ENCODE measurements at places on chromosomes 2 and 18. TPM values are rescaled to one million over a fixed set of nuclear protein-coding genes. Genes with fewer than 3 reads are reported as not detected.
A peak's percentile ranks its signal among the peaks of the same experiment; 100 is the strongest.

Gene PROKR1
- total RNA-seq, result not detected

Gene MC2R
- total RNA-seq, result not detected

Gene ERMN
- total RNA-seq, result not detected

DNA sequence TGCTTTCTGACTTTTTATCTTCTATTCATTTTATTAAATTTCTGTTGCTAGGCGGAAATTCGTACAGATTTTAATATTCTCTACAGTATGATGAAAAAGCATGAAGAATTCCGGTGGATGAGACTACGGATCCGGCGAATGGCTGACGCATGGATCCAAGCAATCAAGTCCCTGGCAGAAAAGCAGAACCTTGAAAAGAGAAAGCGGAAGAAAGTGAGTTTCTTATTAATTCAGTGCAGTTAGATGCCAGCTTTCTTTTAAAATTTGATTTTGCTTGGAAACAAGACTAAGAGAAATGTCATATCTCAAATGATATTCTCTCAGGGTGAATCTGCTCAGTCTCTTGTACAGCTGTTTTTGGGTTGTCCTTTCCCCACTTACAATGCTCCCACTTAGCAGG is 84.3 kb downstream of the MGAT5 start:
- no peak for DNase-seq

DNA sequence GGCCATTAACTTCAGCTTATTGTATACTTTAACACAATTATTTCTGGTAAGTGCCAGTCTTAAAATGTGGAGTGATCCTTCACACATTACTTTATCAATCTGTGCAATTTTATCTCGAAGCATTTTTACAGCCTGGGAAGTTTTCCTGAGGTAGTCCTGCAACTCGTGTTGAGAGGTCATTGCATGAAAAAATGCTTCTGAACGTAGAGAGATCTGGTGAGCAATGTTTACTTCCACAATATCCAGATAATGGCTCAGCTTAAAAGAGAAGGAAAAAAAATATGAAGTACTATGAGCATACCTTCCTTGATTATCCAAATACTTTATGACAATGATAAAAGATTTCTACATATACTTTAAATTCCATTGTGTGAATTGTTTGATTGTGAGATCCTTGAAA is 57.0 kb downstream of the VPS54 start:
- DNase-seq, result no peak

DNA sequence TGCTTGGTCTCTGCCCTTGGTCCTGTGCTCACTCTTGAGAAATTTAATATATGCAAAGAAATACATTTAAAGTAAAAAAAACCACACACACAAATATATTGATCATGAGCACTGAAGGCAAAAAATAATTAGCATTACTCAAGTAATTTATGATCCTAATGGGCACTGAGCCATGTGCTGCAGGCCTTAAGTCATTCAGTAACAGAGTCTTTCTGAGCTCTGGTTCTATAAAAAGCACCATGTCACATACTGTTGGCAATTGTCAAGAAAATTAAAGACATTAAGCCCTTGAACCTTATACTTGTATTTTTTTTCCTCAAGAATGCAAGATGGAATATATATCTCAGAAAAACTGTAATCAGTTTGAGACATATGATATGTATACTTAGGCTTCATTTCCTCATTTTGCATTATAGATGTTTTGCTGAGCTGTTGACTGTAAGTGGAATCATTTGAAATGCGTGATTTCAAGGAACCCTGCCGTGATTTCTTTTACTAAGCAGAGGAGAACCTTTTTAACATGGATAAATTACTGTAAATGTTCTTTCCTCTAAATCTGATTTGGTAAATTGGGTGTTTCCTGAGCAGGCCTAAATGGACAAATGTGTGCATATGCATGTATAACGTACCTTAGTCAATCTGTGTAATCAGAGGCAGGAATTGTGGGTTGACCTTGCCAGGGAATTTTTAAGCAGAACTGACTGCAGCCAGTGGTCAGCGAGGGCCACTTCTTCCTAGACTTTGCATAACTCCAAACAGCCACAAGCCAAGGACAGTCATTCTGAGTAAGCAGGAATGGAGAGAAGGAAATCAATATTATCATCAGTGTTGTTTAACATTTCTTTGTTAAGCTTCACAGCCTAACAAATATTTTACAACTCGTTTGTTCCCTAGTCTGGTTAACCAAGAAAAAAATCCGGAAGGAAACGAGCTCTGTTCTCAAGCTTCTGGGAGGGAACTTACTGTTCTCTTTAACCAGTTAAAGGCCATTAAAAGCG is 191.5 kb upstream of the ATP5MC3 start:
- peak; percentile 44 for DNase-seq

DNA sequence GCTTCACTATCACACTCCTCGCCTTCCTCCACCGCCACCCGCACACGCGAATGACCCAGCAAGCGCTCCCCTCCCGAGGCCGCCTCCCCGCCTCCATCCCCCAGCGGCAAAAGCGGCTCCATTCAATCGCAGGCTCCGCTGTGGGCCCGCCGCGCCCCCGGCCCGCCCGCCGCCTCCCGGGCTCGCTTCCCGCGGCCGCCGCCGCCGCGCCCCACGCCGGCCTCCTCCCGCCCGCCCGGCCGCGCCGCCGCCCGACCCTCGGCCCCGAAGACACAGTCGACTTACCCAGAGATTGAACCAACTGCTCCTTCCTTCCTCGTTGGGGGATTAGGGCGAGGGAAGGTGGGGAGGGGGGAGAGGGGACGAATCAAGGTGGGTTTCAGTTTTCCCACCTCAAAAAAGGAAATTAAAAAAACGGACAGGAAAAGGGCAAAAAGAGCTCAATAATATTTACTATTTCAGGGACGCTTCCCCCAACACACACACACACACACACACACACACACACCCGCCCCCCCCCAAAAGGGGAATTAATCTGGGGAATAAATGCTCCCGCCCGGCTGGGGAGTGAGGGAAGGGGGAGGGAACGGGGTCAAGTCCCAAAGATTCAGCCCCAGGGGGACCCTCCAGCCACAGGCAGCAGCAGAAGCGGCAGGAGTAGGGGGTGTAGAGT is 743 bp downstream of the XPO1 start:
- peak; percentile 15 for DNase-seq

DNA sequence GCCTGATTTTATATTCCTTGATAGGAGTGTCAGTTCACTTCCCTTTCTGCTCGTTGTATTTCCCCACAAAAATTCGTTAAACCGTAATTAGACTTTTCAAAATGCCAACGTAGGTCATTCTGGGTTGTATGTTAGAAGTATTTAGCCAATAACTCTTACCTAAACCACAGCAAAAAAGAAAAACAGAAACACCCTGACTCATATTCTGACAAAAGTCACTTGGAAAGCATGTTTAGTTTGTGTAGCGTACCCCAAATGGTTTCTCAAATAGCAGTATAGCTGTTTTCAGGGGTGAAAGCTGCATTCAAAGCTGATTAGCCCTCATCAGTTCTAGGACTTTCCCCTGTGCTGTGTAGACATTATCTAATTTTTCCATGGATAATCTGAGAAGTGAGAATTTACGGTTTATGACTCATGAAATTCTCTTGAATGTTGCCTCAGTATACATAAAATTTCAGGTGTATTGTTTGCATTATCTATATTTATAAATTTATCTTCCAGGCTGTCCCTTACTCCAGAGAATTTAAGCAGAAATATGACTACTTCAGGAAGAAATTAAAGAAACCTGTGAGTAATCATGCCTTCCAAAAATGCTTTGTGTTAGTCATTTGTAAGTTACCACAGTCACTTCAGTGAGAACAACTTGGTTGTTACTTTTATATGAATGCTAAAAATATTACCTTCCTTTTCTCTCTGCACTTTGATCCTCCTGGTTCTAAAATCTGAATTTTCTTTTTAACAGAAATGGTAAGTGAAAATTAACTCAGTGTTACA is 264.9 kb downstream of the ALPK2 start:
- no peak for DNase-seq

DNA sequence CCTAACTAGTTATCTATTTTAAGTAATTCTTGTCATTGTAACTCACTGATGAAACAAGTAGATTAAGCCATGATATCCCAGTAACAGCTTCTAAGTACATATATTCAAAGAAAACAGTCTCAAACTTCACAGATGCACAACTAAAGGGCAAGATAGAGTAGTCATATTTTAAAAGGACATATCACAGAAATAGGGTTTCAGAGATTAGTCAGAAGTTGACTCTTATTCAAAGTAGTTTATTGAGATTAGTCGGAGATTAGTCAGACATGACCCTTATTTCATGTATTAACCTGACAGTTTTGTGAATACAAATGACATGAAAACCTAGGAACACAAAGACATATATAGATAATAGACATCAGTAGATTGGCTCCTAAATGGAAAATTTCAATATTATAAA is 15.9 kb upstream of the CHAC2 start:
- no peak for DNase-seq

- DNase-seq, result no peak
Observed at GRCh38 chr2:211931314-211931713, 607.3 kb downstream of the ERBB4 start.

- no peak for DNase-seq
Observed at GRCh38 chr2:20604951-20605381, 45.9 kb downstream of the HS1BP3 start.

- DNase-seq, result no peak
Observed at GRCh38 chr18:58004317-58004716, 39.7 kb upstream of the NEDD4L start.

DNA sequence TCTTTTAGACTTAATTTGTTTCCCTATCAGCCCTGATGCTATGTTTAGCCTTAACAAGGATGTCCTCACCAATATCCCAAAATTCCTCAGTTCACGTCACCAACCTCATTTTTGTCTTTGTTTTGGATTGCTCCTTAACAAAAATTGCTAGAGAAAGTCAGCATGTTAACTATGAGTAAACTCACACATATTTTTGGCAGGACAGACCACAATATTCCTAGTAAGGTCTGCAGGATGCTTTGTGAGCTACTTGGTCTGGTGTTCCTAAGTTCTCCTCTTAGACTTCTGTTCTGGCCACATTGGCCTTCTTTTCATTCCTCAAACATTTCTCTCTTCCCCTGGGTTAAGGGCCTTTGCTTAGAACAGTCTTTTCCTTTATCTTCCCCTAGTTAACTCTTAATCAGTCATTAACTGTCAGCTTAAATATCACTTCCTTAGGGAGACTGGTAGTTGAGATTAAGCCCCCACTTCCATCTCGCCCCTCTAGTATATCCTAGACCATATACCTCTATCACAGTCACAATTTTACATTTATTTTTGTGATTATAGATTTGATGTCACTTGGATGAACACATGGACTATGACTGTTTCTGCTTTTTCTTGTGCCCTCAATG is 116.2 kb downstream of the ADCYAP1 start:
- no peak for DNase-seq

DNA sequence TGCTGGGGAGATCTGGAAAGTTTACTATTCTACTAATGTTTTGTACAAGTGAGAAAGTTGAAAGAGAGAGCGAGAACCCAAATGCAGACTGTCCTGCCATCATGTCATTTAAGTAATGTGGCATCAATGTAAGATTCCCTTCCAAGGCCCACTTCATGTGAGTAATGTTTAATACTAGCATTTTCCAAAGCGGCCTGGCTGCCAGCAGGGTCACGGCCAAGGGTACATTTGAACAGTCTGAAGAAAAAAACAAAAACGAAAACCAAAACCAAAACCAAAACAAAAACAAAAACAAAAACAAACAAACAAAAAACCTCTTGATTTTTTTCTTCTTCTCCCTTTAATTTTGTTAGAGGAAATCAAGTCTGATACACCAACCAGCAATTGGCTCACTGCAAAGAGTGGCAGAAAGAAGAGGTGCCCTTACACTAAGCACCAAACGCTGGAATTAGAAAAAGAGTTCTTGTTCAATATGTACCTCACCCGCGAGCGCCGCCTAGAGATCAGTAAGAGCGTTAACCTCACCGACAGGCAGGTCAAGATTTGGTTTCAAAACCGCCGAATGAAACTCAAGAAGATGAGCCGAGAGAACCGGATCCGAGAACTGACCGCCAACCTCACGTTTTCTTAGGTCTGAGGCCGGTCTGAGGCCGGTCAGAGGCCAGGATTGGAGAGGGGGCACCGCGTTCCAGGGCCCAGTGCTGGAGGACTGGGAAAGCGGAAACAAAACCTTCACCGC is 2.2 kb downstream of the HOXD10 start:
- DNase-seq, result no peak

GRCh38 chr2:37600735-37601134 is 70.7 kb downstream of the CDC42EP3 start:
- DNase-seq, result no peak
